ENCODE measurements at places on chromosomes 5 and 9.

- DNase-seq, result no peak
Measured at GRCh38 chr5:89313044-89313443, 430.1 kb upstream of the MEF2C start.

DNA sequence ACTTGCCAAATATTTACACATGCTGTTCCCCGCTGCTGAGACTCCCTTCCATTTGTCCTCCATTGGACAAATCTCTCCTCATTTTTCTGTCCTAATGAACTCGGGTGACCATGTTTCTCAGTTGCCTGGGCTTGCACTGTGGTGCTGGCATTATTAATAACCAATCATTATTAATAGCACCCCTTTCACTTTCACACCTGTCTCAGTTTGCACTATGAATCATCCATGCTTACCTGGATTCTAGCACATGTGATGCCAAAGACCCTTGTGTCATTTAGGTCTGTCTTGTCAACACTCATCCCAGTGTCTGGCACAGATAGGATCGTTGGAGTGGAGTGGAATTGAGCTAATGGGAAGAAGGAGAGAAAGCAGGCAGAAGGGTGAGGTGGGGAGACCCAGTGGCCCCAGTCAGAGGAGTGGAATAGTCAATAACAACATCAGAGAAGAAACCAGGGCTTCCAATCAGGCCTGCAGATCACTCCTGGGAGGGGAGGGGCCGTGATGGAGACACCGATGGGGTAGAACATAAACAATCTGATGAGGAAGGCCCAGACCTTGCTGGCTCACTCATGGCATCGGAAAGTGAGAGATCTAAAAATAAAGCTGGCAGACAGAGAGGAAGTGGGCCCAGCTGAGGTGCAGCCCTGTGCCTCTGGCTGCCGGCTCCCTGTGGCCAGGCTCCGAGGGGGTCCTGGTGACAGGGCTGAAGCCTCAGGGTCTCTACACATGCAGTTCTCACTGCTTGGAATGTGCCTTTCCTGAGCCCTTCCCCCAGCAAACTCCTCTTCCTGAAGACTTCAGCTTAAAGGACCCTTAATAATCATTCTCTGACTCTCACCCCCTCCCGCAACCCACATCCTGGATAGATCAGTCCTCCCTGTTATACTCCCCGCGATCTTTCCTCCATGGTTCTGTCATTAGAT is 33.5 kb upstream of the CRB2 start:
- no peak for DNase-seq

DNA sequence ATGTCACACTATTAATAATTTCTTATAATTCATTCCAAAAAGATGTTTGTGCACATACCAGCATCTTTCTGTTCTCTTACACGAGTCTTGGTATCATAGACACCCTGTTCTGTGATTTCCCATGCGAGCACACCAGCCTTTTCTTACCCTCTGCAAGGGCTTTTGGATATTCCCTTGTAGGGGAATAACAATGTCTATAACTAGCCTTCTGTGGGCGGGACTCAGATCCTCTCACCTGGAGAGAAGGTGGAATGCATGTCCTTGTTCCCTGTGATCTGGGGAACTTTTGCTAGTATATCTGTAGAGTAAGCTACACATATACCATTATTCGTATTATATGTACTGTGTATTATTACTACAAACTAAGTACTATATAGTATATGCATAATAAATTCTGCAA is 44.8 kb downstream of the EHMT1 start:
- DNase-seq, result no peak

- DNase-seq, result no peak
Measured at GRCh38 chr9:127815512-127816361, 13.1 kb downstream of the FPGS start.

DNA sequence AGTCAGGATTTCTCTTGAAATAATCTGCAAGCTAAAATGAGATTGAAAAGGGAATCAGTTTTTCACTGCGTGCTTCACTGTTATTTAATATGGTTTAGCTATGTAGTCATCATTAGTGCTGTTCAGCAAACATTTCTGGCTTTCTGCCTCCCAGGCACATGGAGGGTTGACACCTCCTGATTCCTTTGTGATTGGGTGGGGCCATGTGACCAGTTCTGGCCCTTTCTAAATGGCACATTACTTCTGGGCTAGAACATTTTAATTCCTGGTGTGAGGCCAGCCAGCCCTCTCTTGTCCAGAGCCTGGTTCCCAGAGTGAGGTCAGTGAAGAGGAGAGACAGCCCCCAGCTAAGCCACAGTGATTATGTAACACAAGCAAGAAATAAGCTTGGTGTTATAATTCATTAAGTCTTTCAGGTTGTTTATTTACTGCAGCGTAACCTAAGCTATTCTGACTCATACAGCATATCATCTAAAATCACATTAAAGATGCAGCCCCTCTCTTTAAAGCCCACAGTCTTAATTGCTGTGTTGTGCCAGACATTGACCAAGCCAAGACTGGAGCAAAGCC is 17.4 kb upstream of the ARSI start:
- DNase-seq, result no peak

GRCh38 chr5:5313101-5313635 is 109.3 kb upstream of the ICE1 start:
- DNase-seq, result no peak

- DNase-seq, result no peak
Measured at GRCh38 chr5:148412124-148412523, 28.4 kb downstream of the FBXO38 start.

- no peak for DNase-seq
Measured at GRCh38 chr5:82624062-82624461, 345.9 kb upstream of the RPS23 start.

- DNase-seq, result peak; percentile 14
Measured at GRCh38 chr5:4704951-4705350, 435.2 kb upstream of the ADAMTS16 start.

DNA sequence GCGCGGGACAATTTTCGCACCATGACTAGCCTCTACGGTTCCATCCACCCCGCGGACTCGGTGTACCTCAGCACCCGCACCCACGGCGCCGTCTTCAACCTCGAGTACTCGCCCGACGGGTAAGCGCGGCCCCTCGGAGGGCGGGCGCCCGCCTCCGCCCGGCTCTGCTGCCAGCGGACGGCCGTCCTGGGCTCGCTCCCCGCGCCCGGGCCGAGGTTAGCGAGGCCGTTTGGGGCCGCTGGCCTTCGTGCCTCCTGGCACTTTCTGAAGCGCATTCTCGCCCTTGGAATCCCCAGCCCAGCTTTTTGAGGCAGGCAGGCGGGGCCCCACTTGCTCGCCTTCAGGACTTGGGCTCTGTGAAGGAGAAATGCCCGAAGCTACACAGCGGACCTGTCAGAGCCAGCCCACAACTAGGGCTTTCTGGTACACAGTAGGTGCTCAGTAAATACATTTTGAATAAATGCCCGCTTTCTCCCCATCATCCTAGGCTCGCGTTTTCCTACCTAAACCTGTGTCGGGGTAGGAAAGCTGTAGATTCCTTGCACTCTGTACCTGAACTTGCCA is 772 bp downstream of the DCAF10 start:
- DNase-seq, result no peak

DNA sequence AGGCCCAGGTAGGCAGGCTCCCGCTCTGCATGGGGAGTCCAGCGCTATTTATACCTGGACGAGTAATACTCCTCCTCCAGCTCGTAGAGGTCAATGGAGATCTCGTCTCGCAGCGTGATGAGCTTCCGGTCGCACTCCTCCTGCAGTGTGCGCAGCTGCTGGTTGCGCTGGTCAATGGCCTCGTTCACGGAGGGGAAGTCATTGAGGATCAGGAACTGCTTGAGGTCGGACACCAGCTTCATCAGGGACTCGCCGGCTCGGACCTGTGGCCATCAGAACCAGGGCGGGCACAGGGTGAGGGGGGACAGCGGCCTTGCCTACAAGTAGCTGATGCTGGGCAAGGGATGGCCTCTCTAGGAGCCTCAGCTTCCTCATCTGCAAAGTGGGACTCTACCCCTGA is 3.9 kb downstream of the MED22 start:
- no peak for DNase-seq

- DNase-seq, result no peak
Measured at GRCh38 chr5:1247811-1248210, 22.6 kb downstream of the SLC6A18 start.

GRCh38 chr9:127825319-127826051 is 22.8 kb downstream of the FPGS start:
- no peak for DNase-seq

DNA sequence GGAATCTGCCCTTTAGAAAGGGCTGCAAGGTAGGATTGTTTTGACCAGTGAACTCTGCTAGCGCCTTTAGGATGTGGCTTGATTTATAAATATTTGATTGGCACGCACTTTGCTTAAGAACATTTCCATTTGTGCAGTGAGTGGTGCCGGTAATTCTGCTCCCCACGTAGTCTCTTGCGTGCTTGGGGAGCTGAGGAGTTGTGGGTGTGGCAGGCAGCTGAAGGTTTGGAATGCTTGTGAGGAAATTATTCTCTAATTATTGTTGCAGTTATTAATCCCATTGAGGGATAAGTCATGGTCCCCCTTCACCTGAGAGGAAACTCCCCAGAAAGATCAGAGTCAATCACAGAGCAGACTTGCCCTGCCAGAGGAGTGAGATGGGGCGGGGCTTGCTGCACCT is 76.7 kb downstream of the FGF1 start:
- no peak for DNase-seq

DNA sequence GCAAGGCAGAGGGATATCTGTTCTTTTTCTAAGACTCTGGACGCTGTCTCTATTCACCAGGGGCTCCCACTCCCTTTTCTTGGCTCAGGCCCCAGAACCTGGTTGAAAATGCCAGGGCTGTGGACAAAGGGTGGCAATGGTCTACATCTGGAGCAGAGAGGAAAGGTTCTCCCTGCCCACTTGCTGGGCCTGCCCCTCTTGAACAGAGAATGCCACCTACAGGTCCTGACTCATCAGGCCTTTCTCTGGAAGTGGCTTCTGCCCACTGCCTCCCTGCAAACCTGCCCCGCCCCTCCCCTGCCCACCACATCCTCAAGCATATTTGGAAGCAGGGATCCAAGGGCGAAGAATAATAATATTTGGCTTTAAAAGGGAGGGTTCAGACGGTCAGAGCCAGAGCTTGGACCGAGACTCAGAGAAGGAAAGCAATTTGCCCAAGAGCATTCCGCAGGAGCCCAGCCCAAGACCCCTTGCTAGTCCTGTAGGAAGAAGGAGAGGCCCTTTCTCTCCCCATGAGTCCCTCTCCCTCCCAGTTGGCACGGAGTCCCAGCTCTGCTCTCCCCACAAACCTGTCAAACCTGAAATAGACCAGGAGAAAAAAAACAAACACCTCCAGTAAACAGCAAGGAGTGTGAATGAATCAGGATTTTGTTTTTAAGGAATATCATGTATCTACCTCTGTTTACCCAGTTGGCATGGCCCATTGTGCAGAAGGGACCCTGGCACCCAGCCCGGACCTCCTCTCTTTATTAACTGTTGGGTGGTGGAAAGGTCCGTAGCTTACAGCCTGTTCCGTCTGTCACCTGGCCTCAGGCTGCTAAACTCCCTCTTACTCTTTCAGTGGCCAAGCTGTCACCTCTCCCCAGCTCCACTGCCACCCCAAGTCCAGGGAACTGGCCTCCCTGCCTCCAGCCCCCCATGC is 37.7 kb upstream of the STXBP1 start:
- DNase-seq, result peak; percentile 94

DNA sequence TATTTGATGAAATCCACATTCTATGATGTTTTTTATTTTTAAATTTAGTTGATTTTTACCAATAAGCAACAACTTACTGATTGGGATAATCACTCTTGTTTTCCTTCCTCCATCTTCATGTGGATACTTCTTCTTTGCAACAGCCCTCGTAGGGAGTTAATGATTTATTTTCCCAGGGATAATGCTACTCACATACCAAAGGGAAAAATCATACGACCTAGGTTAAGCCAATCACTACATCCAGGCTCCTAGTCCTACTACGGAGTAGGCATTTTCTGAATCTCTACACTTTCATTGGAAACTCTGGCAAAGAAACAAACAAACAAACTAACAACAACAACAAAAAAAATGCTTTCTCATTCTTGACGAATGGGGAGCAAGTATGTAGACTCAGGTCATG is 663.4 kb downstream of the PTPRD start:
- DNase-seq, result no peak

DNA sequence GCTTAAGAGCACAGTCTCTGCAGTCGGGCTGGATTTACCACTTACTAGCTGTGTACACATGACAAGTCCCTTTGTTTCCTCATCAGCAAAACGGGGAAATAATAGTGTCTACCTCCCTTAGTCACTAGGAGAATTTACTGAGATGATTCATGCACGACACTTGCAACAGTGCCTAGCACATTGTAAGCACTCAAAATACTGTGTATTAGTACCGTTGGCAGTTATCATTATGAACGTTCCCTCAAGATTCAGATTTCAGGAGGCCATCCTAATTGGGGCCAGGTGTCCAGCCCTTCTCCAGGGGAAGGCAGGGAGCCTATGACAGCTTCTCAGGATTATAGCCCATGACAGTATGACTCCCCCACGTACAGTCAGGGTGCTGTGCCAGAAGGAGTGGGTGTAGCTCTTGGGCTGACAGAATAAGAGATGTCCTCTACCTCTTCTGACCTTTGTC is 164.3 kb downstream of the DOCK2 start:
- no peak for DNase-seq

GRCh38 chr5:54692631-54693030 is 175.1 kb downstream of the SNX18 start:
- no peak for DNase-seq

GRCh38 chr9:122029898-122030297 is 63.2 kb downstream of the TTLL11 start:
- DNase-seq, result no peak

GRCh38 chr9:138076650-138077009 is 199.0 kb downstream of the CACNA1B start:
- no peak for DNase-seq

DNA sequence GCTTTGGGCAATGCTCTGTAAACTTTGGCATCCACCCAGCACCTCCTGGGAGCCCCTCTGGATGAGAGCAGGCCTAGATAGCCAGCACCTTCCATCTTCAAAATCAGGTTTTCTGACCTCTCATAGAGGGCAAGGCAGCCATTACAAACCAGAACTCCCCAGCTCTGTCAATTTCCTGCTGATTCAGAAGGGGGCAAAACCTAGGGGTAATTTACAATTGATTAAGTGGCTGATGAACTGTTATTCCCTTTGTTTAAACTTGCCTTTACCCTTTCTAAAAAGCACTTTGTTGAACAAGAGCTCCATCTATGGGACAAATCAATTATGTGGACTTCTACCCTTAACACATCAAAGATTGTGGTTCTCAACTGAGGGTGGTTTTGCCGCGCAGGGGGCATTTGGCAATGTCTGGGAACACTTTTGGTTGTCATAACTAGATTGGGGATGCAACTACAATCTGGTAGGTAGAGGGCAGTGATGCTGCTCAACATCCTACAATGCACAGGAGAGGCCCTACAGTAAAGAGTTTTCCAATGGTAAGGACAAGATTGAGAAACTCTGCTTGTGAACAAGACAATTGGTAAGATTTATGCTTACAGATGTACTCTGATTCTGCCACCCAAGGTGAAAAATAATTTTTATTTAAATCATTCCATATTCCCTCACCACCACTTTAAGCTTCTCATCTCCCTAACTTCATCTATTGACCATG is 184.1 kb downstream of the MARCHF11 start:
- DNase-seq, result peak; percentile 50

- DNase-seq, result no peak
Measured at GRCh38 chr9:121783111-121783510, 131.7 kb downstream of the DAB2IP start.

- DNase-seq, result no peak
Measured at GRCh38 chr9:92728831-92729734, 35.5 kb downstream of the BICD2 start.

All from NCI-H1105 treated with DMSO at 0.1 percent for 48 hours (cell line).